Activated naive CD4-positive, alpha-beta T cell treated with anti-CD3 and anti-CD28 coated beads, Interleukin-2, amount 10 ng/mL, durations not matched to agents 7 days and 5 days (primary cell): ENCODE measurements at places on chromosomes 7 and 10.

DNA sequence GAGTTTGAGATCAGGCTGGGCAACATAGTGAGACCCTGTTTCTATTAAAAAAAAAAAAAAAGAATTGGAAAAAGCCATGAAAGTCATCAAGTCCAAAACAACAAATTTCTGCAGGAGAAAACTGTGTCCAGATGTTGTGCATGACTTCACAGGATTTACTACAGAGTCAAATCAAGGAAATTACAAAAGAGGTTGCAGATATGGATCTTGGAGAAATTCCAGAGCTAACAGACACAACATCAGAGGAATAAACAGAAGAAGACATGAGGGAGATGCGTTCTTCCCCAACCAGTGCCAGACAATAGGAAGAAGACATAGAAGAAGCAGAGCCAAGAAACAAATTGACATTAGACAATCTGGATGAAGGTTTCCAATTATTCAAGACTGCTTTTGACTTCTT lies 24.3 kb upstream of the KCNIP2 start:
- DNase-seq, result no peak

- no peak for DNase-seq
Observed at GRCh38 chr7:143987513-143987912, 12.6 kb upstream of the OR6B1 start.

DNA sequence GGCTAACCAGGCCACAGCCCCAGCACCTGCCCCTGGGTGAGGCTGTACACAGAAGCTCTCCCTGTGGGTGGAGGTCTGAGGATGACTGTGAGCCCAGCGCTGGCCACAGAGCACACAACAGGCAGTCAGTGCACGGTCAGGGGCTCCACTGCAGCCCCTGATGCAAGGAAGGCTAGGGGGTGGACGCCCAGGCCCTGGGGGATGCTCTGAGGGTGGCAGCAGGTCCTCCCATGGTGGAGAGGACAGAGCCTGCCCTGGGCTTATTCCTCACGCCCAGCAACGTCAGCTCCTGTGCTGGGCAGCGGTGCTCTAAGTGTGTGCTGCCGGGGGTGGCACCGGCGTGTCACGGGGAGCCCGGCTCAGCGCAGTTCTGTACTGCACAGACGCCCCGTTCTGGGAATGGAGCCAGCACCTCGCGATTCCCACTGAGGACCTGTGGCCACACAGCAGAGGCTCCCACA lies 223.2 kb downstream of the MAD1L1 start:
- DNase-seq, result no peak

GRCh38 chr7:107471292-107472070 lies 1.6 kb downstream of the GPR22 start:
- DNase-seq, result no peak

DNA sequence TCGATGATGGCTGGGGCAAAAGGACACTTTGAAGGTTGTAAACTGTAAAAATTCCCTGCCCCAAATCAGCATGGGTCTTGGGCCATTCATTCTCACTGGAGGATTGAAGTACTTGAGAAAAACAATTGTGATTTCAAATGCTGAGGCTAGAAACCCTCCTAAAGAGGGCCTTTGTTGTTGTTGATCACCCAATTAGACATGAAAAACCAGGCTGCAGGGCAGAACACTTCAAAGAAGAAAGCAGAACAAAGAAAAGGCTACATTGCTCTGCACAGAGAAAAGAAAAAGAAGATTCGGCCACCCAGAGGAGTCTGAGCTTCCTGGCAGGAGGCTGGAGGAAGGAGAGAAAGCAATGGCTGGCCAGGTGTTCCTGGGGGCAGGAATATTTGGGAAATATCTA lies 143.1 kb downstream of the NPY start:
- DNase-seq, result no peak

DNA sequence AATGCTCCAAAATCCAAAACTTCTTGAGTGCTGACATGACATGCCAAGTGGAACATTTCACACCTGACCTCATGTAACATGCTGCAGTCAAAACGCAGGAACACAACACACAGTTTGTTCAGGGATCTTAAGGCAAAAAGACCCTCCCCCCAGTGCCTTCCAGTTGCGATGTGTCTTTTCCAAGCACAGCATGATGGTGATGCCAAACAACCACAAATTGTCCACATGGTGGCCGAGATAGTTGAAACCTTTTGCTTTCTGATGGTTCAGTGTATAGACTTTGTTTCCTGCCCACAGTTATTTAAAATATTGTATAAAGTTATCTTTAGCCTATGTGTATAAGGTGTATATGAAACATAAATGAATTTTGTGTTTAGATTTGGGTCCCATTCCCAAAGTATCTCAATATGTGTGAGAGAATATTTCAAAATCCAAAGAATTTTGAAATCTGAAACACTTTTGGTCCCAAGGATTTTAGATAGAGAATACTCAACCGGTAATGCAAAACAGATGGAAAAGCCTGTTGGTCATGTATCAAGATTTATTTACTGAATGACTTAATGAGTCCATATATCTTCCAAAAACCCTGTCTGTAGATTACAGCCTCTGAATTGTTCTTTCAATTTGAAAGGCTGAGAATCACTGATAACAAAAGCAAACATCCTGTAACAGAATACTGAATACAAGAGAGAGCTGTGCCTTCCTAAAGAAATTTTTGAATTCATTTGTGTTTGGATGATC lies 93.4 kb upstream of the OIT3 start:
- no peak for DNase-seq

DNA sequence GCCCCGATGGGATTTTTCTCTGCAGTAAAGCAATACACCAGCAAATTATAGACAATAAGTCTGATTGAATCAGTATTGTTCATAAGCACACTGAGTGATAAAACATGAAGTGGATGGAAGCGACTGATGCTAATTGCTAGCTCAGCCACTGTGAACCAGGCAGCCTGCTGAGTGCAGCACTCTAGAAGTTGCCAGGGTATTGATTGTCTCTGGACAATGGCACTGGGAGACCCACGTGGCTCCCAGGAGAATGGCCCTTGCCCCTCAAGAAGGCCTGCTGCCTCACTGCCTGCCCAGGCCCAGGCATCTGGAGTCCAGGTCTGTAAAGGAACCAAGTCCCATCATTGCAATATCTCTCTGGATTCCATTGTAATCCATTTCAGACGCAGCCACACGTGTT lies 80.4 kb upstream of the TCERG1L start:
- DNase-seq, result no peak

DNA sequence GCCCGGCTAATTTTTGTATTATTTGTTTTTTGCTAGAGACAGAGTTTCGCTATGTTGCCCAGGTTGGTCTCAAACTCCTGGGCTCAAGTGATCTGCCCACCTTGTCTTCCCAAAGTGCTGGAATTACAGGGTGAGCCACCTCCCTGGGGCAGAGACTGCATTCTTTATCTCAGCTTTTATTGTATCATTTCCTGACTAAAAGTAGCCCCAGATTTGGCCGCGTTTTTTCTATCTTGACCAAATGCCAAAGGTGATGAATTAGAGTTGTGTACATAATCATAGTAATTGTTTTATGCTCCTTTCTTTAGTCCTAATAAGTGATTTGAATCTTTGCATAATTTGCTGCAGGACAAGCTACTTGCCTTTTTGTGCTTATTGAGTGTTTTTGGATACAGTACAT lies 3.1 kb upstream of the SMNDC1 start:
- no peak for DNase-seq

- DNase-seq, result peak; percentile 46
Observed at GRCh38 chr7:100169147-100169850, 882 bp upstream of the GAL3ST4 start.

DNA sequence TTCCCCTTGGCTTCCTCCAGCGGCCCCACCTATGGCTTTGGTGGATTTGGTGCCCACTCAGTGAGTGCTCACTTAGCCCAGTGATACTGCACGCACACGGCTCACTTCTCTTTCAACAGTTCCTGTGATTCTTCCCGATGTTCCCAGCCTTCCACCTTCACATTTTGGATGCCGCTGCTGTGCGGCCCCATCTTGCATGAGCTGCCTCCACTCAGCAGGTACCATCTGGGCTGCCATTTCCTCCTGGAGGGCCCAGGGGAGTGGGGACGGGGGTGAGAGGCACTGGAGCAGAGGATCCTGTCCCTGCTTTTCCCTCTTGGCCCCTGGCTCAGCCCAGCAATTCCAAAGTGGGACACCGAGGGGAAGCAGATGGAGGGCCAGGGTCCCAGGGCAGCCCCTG lies 323.3 kb upstream of the ZNF32 start:
- no peak for DNase-seq

DNA sequence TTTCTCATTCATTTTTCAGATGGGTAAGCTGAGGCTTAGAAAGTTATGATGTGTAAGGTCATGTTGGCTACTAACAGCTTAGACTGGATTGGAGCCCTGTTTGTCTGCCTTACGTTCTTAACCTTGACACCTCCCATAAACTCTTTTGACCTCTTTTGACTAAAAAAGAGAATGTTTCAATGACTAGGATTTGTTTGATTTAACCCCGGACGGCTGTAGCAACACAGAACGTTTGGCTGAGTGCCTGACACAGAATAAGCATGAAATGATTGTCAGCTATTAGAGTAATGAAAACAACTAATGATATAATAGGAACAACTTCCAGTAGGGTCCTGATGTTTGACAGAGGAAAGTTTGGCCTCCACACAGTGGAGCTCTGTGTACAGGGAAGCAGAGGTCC lies 83.3 kb upstream of the PDZD8 start:
- DNase-seq, result no peak

DNA sequence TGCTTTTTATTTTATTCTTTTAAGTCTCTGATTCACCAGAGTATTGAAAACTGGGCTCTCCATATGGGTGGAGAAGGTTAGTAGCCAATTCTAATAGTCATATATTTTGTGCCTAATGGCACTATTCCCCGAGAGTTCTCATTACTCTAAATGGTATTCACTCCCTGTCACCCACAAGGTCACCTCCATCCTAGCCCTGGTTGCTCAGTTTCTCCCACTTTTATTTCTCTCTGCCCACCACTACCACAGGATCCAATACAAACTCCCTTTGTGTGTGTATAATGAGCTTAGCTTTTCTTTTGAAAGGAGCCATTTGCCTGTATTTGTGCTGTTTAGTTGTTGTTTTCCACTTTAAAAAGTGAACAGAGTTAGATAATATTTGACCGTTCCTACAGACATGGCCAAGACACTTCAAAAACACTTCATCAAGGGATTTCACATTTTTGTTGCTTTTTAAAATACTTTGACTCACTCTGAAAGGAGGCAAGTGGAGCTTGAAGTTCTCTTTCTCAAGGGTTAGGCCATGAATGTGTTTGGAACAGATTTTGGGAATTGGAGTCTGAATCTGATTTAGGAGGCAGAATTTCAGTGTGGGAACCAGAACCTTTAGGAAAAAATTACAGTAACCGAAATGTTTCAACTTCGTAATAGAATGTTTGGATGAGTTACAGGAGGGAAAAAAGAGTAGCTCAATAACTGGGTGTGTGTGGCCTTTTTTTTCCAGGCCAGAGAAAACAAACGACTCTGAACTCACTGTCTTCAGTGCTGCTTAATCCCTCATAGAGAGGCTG lies 321.3 kb downstream of the BICC1 start:
- DNase-seq, result no peak

- DNase-seq, result no peak
Observed at GRCh38 chr7:120981888-120982615, 6.5 kb upstream of the CPED1 start.

GRCh38 chr7:25035274-25035673 lies 55.3 kb upstream of the OSBPL3 start:
- no peak for DNase-seq

GRCh38 chr7:6376820-6377219 lies 70.9 kb downstream of the DAGLB start:
- no peak for DNase-seq

DNA sequence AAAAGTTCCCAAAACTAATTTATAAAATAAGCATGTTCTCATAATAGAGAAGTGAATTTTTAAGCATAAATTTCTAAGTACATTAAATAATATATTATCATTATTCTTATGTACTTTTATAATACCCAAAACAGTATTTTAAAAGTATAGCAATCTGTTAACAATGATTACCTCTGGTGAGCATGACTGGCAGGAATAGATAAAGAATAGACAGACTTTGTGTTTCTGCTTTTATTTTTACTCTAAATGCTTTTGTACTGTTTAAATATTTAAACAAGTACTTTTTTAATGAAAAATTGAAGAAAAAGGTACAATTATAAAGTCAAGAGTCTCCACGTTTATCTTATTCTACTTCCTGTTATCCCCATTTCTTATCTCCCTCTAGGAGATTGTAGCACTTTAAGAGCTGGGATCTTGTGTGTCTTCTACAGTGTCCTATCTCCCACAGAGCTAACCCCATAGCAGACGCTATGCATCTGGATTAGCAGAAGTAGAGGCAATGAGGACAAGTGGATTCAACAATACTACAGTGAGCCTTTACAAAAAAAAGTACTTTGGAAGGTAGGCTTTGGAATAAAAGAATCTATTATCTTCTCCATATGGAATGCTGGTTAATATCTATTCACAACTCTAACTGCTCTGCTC lies 42.9 kb downstream of the IDE start:
- no peak for DNase-seq

DNA sequence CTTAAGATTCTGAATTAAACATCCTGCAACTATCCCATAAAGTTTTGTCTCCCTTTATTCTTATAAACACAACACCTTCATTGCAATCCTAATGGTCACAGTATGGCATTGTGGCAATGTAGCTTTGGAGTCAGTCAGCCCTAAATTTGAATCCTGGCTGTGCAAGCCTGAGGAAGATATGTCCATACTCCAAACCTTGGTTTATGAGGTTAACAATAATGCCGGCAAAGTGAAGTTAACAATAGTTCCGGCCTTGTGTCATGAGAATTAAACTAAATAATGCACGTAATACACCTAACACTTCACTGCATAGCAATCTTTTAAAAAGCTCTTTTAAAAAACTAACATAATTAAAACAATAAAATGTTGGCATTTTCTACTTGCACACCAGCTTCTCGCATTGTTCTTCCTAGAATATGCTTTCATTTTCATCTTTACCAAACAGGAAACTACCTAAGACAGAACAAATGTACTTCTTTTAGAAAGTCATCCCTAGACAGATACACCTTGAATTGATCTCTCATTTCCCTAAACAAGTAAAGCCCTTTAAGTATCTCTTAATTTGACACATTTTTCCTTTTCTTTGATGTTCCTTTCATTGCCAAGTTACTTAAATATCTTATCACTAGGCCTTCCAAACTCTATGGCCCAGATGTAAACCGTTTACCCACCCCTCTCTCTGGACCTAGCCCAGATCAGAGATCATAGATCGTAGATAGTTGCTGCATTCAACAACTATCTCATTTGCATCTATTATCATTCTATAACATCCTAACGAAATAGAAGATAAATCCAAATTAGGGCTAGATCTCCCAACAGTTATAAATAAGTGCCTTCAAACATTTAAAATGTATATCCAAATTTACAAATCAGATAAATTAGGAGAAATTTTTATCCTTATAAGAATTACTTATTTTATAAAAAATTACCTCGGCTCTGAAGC lies 66.7 kb downstream of the CREB3L2 start:
- DNase-seq, result no peak

- DNase-seq, result no peak
Observed at GRCh38 chr10:49645871-49646870, 32.3 kb downstream of the CHAT start.
